HL-60 (cell line): ENCODE measurements at places on chromosomes 4 and X.

- DNase-seq = no peak
Measured at GRCh38 chr4:78235800-78236199, 178.7 kb downstream of the FRAS1 start.

DNA sequence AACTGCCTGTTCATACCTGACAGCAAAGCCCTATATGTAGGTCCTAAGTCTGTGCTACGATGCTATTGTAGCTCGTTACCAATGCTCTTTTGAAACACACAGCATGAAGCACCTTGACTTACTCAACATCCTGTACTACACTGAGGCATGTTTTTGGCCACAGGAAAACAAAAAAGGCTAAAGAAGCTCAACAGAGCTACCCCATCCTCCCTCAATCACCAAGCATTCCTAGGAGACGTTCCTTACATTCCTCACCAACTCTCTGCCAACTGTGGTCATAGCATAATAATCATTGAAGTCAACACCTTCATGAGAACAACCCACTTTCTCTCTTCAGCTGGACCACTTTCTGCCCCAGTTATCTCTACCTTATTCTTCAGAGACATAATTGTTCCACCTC is 73.7 kb upstream of the SLC25A43 start:
- DNase-seq = no peak

GRCh38 chr4:8846046-8846720 is 25.5 kb downstream of the HMX1 start:
- DNase-seq = no peak

DNA sequence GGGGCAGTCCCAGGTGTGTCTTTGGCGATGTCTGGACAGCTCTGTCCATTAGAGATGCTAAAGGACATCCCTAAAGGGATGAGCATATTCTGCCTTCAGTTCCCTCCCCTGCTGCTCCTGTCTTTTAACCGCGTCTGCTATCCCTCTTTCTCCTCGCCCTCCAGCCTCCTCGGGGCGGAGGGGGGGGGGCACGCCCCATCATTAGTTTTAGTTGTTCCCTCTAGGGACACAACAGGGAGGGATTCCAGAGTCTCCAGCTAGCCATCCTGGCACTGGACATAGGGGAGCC is 1.1 kb downstream of the MSL3 start:
- no peak for DNase-seq

GRCh38 chrX:147675819-147676218 is 235.9 kb upstream of the FMR1 start:
- DNase-seq = no peak

- no peak for DNase-seq
Measured at GRCh38 chr4:45518832-45519231, 605.0 kb downstream of the GABRG1 start.

- DNase-seq = no peak
Measured at GRCh38 chrX:44035571-44035970, 62.4 kb upstream of the NDP start.

DNA sequence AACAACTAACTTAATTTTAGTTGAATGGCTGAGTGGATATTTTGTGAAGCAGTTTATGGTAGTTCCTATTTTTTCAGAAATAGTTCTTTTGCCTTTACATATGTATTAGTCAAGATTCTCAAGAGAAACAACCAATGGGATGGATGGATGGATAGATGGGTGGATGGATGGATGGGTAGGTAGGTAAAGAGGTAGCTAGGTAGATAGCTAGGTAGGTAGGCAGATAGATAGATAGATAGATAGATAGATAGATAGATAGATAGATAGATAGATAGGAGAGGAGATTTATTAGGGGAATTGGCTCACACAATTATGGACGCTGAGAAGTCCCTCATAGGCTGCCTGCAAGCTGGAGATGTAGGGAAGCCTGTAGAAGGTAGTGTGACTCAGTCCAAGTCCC is 74.0 kb upstream of the NUDT6 start:
- no peak for DNase-seq

GRCh38 chr4:147590249-147590920 is 26.8 kb upstream of the TMEM184C start:
- peak; percentile 31 for DNase-seq

GRCh38 chr4:156665780-156666366 is 305.7 kb downstream of the PDGFC start:
- DNase-seq = no peak

- DNase-seq = peak; percentile 92
Measured at GRCh38 chr4:74444891-74445642, at the start of gene AREG. TSS of gene AREG (plus strand) at chr4:74445136. CDS start at chr4:74445346, 210 bp downstream.

GRCh38 chr4:8225706-8226443 is 26.8 kb downstream of the SH3TC1 start:
- no peak for DNase-seq

- DNase-seq = no peak
Measured at GRCh38 chrX:147478899-147479298, 432.8 kb upstream of the FMR1 start.

- no peak for DNase-seq
Measured at GRCh38 chrX:153647461-153648357, 706 bp downstream of the DUSP9 start.

DNA sequence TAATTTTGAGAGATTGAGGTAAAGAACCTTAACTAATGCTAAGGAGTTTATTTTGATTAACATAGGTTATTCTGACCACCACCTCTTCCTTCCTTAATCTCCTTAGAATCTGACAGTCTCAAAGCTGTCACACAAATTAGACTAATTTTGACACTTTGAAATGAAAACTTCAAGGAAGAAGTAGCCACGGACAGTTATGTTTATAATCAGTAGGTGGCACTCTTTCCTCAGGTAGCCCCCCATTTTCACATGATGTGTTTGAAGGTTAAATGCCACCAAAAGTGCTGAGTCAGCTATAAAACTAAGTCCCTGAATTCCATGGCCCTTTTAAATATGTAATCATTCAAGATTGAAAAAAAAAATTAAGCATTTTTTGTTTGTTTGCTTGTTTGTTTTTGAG is 22.4 kb downstream of the TMEM33 start:
- no peak for DNase-seq

GRCh38 chr4:18934197-18934596 is 912.6 kb upstream of the LCORL start:
- DNase-seq = no peak

- no peak for DNase-seq
Measured at GRCh38 chr4:174593701-174594100, 71.4 kb upstream of the HPGD start.

GRCh38 chr4:16224264-16225166 is 1.8 kb downstream of the TAPT1 start:
- DNase-seq = no peak

GRCh38 chr4:142064181-142064580 is 427.8 kb downstream of the IL15 start:
- DNase-seq = no peak

- DNase-seq = no peak
Measured at GRCh38 chr4:122203407-122203806, 51.3 kb downstream of the BLTP1 start.

DNA sequence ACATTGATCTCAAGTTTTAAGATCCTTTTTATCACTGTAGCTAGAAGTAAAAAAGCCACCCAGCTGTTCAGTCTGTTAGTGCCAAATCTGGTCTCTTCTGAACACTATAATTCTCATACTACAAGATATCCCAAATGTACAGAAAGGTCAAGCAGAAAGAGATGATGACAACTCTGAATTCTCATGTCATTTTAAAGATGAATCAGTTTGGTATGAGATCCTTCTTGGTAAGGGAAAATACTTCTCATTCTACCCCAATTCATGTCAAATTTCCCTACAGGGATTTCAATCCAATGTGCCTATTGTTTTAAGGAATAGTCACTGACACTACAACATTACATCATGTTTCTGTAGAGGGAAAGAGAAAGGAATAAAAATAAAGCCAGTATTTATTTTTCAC is 184.5 kb downstream of the CPEB2 start:
- DNase-seq = no peak

- DNase-seq = no peak
Measured at GRCh38 chr4:153013202-153013977, 77.3 kb downstream of the FHDC1 start.

GRCh38 chr4:139558235-139559088 is 2.4 kb upstream of the SETD7 start:
- DNase-seq = no peak

DNA sequence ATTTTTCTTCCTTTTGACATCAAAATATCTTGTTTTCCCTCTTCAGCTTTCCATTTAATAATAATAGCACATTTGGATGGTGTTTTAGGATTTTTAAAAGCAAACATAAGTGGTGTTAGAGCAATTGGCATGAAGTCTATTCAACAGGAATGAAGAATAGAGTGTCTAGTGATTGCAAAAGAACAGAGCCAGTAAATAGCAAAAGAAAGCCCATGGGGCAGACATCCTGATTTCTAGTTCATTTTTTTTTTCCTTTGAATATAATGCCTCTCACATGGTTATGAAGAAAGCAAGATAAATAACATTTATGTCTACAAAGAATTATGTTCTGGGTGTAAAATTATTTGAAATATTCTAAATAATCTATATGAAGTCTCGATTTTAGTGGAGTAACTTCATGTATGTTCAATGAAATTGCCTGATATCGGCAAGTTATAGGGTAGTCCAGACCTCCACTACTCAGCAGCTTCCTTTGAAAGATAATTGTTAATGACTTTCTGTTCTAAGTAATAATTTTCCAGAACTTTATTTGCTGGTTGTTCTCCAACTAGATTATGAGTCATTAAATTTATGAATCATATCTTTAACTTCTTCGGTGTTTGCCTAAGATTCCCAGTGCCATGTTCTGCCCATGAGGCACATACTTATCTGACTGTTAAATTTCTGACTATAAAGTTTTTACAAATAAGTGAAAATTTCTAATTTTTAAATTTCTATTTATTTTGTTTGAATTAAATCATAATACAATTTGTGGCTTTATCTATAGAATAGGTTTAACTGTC is 587.9 kb downstream of the TLL1 start:
- no peak for DNase-seq

DNA sequence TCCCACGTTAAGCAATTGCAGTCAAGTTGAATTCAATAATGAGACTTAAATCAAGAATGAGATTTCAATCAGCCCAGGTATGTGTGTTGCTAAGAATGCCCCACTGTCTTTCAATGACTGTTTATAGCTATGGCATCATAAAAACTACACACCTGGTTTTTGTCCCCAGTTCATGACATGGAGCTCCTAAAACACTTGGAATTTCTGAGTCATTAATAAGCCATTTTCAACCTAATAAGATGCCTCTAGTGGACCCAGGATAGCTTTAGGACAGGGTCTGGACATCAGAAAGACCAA is 72.7 kb upstream of the STS start:
- no peak for DNase-seq

DNA sequence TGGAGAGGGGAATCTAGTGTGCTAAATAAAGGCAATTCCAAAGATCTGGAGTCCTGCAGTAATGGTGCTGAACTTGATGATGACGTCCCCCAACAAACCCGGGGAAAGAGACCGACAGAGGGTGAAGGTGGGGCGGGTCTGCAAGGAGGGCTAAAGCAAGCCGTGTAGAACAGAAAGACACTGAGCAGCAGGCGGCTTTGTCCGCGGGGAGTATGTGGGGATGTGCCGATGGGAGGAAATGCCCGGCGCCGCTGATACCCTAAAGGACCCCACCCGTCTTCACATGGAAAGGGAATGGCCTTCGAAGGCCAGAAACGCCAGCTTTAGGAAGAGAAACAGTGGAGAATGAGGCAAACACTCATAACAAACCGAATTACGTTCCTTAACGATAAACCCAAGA is 528.9 kb downstream of the ZNF674 start:
- DNase-seq = no peak

DNA sequence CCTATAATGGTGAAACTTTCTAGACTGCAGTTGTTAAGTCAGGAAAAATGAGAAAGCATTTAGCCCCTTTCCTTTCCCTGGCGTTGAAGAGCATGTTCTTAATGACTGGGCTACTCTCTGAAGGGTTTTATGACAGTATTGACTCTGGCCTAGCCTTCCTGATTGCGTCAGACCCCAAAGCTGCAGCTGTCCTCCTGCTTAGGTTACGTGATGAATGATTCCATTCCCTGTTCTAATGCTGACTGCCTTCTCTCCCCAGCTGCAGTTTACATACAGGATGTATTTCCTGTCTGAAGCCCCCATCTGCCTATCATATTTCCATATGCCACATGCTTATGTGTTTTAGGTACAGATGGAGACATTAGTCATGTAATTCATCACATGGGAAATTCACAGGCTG is 105.8 kb upstream of the EGFL6 start:
- no peak for DNase-seq

- DNase-seq = peak; percentile 32
Measured at GRCh38 chrX:38754102-38754790, 47.0 kb upstream of the MID1IP1 start.

GRCh38 chr4:59565836-59566235 is 1634.3 kb upstream of the ADGRL3 start:
- no peak for DNase-seq

GRCh38 chr4:81421346-81422218 is 50.1 kb downstream of the RASGEF1B start:
- DNase-seq = peak; percentile 29

- DNase-seq = no peak
Measured at GRCh38 chr4:91488946-91489345, 814.8 kb upstream of the GRID2 start.

DNA sequence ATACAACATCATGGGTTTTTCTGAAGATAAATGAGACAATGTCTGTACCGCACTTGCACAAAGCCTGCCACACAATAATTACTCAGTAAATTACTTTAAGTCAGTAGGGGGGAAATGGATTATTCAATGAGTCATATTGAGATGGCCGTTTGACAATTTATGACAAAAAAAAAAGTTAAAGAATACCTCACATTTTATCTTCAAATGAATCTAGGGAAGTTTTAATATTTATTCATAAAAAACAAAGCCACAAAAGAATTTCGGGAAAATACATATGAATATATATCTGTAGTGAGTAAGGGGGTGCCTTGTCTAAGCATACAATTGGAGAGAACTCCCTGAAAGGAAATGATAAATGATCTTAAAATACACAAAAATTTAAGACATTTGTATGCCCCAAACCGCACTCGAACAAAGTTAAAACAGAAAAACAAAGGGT is 197.0 kb upstream of the SLC7A11 start:
- no peak for DNase-seq

- DNase-seq = no peak
Measured at GRCh38 chr4:7196288-7196651, 3.9 kb downstream of the SORCS2 start.

- no peak for DNase-seq
Measured at GRCh38 chrX:3124031-3124430, 82.8 kb downstream of the ARSF start.
